ENCODE measurements at places on chromosomes 6 and 20. TPM values are rescaled to one million over a fixed set of nuclear protein-coding genes. Genes with fewer than 3 reads are reported as not detected.

Gene CGA
- 0.18 TPM for polyA plus RNA-seq

- no peak for DNase-seq
These were observed 41.9 kb upstream of the FERMT1 start for GRCh38 chr20:6164421-6165341.

GRCh38 chr6:34059136-34059731, 86.7 kb downstream of the GRM4 start:
- DNase-seq: no peak

GRCh38 chr6:24270011-24270410, 87.8 kb downstream of the DCDC2 start:
- DNase-seq: no peak

Gene PROKR2
- polyA plus RNA-seq: 0.13 TPM

- no peak for DNase-seq
These were observed 151.4 kb upstream of the TNFAIP3 start for GRCh38 chr6:137715589-137716045.

GRCh38 chr6:27112974-27113373, 134.5 kb upstream of the PRSS16 start:
- DNase-seq: no peak

All from SK-N-SH (cell line).